ENCODE measurements at places on chromosomes 7 and 10.

DNA sequence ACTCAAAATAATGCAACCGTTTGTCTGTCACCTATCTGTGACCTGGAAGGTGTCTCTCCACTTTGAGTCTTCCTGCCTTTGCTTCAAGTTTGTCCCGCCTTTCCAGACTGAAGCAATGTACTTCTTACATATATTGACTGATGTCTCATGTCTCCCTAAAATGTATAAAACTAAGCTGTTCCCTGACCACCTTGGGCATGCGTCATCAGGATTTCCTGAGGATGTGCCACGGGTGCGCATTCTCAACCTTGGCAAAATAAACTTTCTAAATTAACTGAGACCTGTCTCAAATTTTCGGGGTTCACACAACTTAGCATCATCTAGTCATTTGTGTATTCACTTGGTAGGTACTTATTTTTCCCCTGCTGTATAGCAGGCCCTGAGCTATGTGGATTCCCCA, 65.3 kb upstream of the JCAD start:
- no peak for DNase-seq

DNA sequence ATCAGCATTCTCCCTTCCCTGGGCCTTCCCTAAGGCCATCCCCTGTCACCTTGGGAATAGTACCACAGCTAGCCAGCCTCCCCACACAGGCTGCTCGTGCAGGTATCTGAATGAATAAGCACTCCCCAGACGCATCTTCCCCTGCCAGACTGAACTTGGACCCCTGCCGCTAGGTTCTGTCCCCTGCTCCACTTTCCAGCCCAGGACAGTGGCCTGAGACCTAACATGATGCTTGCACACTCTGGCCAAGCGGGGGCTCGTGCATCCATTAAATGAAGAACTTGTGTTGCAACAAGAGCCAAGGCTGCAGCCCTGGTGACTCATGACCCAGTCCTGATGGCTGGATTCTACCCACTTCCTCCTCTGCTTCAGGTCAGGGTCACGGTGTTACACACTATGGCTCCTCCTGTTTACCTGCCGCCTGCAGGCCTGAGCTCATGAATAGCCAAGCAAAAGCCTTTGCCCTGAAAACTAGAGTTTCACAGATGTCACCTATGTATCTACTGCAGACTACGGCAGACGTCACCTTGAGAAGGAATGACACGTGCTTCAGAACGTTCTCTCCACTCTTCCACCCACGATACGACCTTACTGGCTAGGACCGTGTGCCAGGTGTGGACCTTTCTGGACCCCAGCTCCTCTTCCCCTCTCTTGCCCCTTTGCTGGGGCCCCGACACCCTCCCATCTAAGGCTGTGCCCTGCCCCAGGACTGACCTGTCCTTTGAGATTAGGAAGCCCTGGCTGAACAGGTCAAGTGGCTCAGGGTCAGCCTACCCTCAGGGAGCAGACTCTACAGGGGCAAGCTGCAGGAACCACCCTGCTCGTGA, 6.5 kb downstream of the ASB13 start:
- no peak for DNase-seq

DNA sequence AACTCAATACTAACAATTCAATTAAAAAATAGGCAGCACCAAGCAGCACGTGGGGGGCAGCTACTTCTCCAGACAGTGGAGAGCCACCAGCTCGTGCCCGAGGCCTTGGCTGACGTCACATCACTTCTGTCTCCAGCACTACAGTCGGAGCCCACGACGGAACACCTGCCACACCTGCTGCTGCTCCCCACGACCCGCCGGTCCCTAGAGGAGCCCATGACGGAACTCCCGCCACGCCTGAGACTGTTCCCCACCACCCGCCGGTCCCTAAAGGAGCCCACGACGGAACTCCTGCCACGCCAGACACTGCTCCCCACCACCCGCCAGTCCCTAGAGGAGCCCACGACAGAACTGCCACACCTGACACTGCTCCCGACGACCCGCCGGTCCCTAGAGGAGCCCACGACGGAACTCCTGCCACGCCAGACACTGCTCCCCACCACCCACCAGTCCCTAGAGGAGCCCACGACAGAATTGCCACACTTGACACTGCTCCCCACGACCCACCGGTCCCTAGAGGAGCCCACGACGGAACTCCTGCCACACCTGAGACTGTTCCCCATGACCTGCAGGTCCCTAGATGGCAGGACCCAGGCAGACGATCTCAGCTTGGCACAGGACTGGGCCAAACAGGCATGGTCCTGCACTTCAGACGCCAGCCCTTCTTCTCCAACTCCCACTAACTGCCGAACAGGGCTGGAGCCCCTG, 258.0 kb downstream of the ELFN1 start:
- no peak for DNase-seq

DNA sequence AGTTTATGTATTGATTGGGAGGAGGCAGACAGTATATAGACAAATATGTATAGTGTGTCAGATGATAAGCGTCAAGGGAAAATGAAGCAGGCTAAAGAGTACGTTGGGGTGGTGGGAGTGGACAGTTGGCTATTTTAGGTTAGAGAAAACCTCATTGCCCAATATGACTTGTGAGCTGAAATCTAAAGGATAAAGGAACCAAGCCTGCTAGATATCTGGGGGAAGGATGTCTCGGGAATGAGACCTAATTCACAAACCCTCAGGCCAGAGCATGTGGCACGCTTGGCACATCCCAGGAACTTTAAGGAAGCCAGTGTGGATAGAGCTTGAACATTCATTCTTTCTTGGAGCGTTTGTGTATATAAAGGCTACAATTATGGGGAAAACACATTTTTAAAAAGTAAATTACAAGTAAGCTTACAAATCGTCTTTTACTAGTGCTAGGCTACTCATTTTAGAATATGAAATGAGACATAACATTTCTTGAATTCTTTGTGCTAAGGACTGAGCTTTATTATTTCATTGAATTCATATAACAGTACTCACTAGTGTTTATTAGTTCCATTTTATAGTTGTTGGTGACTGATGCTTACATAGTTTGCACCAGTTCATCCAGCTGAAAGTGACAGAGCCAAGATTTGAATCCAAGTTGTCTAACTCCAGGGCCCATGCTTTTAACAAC, 9.7 kb downstream of the FHIP2A start:
- DNase-seq = no peak

DNA sequence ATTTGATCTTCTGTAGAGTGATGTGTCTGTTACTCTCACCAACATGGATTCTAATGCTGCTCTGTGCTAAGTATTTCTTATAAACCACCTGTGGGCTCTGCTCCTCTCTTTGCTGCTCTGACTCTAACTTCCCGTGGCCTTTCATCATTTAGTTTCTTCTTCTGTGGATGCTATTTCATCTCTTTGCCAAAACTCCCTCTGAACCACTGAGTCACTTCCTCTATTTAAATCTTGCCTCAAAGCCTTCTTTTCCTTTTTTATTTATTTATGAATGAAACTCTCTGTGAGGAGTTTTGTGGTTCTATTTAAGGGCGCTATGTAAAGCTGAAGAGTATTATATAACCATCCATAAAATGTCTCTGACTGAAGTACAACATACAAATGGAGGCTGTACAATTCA, 538.5 kb downstream of the SUGCT start:
- no peak for DNase-seq

DNA sequence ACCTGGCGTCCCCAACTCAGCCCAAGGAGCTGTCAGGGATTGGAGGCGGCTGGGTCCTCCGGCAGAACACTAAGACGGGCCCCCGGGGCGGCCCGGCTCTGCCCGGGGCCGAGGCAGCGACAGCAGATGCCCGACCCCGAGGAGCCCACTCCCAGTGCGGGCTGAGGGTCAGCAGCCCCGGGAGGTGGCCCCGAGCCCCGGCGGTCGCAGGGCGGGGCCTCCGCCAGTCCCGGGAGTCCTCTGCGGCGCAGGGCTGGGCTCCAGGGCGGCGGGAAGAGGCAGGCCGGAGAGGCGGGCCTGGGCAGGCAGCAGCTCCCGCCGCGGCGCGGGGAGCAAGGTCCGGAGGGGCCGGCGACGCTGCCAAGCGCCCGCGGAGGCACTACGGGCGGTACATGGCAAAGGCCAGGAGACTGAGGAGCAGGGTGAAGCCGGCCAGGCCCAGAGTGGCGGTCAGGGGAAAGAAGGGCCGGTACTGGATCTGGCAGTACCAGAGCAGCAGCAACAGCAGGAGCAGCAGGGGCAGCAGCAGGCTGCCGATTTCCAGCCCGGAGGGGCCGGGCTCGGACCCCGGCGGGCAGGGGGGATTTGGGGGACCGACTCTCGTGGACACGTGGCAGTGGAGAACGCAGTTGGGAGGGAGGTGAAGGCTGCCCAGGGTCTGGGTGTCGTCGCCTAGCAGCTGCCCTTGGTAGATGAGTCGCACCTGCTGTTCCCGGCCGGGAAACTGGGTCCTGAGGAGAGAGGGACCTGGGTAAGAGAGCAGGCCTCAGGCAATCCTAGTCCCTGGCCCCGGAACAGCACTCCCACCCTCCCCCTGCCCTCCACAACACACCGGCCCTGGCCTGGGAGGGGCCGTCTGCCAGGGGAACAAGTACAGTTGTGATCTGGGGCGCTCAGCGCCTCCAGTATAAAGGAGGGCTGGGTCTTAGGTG, 827 bp upstream of the FASTK start:
- no peak for DNase-seq
